ENCODE measurements at places on chromosomes 4 and X.

DNA sequence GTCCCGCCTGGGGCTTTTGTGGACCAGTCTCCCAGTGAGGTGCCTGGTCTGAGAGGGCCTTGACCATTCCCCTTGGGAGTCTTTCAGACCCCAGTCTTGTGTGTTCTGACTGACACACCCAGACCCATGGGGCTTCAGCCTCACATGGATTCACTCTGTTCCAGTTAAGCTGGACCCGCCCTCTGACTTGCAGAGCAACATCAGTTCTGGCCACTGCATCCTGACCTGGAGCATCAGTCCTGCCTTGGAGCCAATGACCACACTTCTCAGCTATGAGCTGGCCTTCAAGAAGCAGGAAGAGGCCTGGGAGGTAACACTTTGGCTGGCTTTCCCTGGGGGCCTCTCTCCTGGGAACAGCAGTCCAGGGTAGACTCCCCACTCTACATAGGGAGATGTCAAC is 6.8 kb downstream of the IL9R start:
- DNase-seq, result no peak

DNA sequence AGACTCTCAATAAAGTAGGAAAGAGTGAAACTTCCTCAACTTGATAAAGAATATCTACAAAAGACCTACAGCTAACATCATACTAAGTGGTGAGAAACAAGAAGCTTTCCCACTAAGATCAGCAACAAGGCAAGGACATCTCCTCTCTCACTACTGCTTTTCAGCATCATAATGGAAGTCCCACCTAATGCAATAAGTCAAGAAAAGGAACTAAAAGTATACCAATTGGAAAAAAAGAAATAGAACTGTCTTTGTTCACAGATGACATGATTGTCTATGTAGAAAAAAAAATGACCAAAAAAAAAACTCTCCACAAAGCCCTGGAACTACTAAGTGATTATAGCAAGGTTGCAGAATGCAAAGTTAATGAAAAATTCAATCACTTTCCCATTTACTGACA is 25.1 kb upstream of the SH3RF1 start:
- no peak for DNase-seq

- DNase-seq, result peak; percentile 51
Observed at GRCh38 chr4:38489924-38490639, 173.9 kb upstream of the KLF3 start.

DNA sequence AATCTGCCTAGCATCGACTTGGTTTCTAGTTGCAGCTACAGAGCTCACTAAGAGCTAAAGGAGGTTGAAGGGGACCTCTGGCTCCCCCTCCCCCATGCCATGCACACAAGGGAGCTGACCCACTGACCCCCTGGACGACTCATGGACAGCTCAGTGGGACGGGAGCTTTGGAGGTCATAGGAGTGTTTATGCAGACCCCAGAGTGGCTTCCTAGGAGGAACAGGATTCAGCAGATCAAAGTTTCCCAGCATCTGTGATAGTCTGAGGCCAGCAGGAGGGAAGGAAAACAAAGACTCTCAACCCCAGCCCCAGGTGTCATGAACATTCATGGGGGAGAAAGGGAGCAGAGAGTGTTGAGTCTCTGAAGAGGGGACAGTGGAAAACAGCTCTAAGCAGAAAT is 104.4 kb downstream of the ARSF start:
- DNase-seq, result no peak

GRCh38 chr4:158461336-158461735 is 60.3 kb upstream of the RXFP1 start:
- no peak for DNase-seq

- DNase-seq, result no peak
Observed at GRCh38 chr4:143287572-143287923, 49.1 kb upstream of the GAB1 start.

DNA sequence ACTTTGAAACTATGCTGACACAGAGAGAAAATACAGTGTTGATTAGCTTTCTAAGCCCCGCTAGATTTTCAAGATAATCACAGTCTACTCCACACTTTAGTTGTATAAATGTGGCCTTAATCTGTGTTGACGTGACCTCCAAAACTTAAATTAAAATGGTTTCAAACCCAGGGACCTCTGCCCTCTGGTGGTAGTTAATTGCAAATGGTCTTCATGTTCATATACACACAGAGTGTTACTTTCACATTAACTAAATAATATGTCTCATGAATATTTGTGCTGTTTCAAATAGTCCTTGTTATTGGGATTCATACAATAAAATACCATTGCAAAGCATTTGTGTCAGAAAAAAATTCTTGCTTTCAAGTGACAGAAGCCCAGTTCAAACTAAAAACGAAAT is 64.3 kb downstream of the TASL start:
- no peak for DNase-seq

- no peak for DNase-seq
Observed at GRCh38 chrX:154719132-154719675, 31.7 kb downstream of the GAB3 start.

DNA sequence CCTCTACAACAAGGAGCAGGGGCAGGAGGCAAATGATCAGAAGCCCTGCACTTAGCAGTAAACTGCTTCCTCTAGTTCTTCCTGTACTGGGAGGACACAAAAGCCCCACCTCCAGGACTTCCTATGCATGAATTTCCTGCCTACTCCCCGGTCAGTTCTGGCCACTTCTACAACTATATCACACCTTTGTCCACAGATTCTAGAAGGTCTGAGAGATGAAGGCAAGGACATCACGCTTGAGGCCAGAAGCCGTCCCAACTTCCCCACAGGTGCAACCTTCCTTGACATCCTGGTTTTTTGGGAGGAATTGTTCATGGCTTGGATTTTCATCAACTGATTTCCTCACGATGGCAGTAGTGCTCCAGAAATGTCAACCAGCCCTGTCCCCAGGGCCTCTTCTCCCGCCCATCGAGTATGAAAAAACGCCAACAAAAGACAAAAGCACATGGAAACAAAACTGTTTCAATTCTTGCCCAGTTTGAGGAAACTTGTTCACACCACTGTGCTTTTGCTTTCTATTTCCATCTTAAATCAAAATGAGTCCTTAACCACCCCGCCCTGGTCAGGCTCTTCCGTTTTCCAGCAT is 206.5 kb upstream of the STK26 start:
- no peak for DNase-seq

- no peak for DNase-seq
Observed at GRCh38 chr4:183181081-183181480, 82.0 kb downstream of the WWC2 start.

DNA sequence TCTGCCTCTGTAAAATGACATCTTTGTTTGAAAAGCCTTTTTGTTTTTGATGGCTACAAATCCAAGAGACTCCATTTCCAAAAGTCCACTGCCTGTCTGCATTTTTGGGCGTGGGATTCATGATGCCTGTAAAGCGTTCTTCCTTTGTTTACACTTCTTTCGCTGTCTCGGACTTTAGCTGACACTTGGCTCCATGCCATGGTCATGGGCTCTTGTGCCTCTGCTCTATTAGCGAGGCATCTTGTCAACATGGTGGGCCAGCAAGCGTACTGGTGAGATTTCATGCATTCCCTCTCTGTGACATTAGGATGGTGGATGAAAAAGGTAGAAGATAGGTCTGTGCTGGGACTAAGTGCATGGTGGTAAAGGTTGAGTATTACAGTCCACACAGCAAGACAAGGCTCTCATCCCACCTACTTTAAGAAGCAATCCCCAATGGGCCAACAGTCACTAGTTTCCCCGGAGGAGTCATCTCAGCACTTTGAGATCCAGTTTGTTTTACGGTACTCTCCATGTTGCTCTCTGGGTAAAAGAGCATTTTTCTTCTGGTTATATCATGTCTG is 298.2 kb upstream of the KLF3 start:
- DNase-seq, result no peak

- no peak for DNase-seq
Observed at GRCh38 chr4:166777760-166778159, 456.5 kb downstream of the SPOCK3 start.

- DNase-seq, result no peak
Observed at GRCh38 chrX:1914606-1915365, 299.9 kb downstream of the ASMT start.

DNA sequence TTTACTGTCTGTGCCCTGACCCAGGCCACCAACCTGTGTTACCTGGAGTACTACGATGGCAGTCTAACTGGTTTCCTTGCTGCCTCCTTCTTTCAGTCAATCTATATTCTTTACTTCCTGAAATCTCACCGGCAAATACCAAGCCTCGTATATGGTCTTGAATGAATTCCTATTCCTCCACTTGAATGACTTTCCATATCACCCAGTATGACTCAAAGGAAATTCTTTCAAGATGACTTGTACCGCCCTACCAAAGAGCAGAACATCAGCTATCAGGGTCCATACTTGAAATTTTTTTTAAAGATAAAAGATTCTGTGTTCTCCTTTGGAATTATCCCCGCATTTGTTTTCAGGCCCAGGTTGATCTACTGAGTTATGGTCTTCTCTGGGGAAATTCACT is 378.0 kb downstream of the AFF2 start:
- DNase-seq, result no peak

GRCh38 chr4:112517911-112518310 is 1.9 kb upstream of the NEUROG2 start:
- no peak for DNase-seq

- no peak for DNase-seq
Observed at GRCh38 chr4:19063662-19064061, 1042.1 kb upstream of the LCORL start.

- no peak for DNase-seq
Observed at GRCh38 chr4:19961091-19961490, 290.6 kb upstream of the SLIT2 start.

GRCh38 chr4:133263104-133263503 is 114.0 kb downstream of the PCDH10 start:
- DNase-seq, result no peak

DNA sequence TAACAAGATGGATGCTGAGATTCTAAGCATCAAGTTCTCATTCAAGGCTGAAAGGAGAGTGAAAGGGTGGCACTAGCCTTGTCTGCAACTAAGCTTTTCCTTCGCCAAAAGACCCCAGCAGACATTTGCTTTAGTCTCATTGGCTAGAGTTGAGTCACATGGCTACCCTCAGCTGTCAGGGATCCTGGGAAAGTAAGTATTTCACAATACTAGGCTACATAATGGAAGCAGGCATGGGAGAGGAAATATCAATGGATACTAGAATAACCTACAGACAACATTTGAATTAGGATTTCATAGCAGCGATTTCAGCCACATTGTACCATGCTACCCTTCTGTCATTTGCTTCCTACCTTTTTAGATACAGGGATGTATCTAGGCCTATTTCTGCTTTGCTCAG is 29.1 kb downstream of the MAOA start:
- no peak for DNase-seq
